HTR-8/SVneo (cell line): ENCODE measurements at places on chromosomes 16 and 17.

DNA sequence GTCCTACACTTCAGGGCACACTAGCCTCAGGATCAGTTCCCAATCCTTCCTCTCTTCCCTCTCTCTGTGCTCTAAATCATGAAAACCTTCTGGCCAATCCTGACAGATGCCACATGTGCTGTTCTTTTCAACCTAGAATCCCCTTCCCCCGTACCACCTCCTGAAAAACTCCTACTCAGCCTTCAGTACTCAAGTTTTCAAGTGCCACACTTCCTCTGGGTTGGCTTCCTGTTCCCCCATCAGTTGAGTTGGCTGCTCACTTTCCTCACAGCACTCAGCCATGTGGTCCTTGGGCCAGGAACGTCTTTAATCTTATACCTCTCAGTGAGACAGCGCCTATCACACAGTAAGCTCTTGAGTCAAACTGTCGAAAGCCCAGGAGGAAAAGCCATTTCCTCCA is 3.3 kb downstream of the ASPHD1 start:
- no peak for DNase-seq

- no peak for DNase-seq
Observed at GRCh38 chr17:30113213-30113612, 3.4 kb upstream of the NSRP1 start.

DNA sequence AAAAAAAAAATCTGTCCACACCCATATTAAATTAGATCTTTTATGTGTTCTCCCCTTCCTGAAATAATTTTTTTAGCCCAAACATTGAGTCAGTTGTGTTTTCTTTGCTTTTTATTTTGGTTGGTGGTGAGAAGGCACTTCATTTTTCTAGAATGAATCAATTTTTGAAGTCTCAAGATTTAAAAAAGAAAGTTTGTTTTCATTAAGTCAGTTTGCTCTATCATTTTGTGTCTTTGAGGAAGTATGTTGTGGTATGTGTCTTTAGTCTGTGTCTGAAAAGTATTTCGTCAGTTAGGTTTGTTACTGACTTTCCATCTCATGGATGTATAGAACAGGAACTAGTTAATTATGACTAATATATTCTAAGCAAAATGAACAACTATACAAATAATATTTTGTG is 3.8 kb downstream of the IGF2BP1 start:
- no peak for DNase-seq

- DNase-seq, result no peak
Observed at GRCh38 chr16:7716660-7717550, 384.3 kb downstream of the RBFOX1 start.

GRCh38 chr17:58532555-58532951 is 18.1 kb upstream of the MTMR4 start:
- no peak for DNase-seq

GRCh38 chr16:64865069-64865696 is 256.7 kb downstream of the CDH11 start:
- DNase-seq, result no peak

- no peak for DNase-seq
Observed at GRCh38 chr17:19313746-19314651, 48.5 kb downstream of the B9D1 start.

DNA sequence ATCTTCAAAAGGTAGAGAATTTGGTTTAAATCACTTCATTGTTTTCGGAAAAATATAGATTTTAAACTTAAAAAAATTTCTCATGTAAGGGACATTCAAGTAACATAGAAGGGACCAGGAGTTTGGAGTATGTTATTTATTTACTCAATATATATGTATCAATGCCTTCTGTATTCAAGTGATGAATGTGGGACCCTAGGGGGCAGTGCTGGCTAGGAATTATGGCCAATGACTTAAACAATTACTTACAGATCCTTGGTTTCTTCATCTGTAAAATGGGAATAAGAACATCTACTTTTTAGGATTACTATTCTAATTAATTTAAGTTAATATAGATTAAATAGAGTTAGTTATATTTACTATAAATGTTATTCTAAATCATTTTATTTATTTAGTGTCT is 886.3 kb upstream of the RBFOX1 start:
- DNase-seq, result no peak

DNA sequence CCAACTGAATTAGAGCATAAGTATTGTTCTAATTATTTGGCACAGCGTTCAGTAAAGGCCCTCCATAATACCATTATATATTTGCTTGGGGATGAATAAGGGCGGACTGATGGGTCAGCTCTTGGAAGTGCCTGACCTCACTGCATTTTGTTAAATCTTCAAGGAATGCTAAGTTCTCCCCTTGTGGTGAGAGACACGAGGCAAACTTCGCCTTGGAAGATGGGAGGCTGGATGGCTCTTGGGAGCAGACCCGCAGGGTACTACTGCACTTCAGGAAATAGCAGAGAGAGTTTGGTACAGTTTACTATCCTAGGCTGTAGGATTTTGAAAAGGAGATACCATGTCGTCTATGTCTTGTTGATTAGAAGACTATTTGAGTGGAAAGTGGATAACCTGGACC is 87.0 kb upstream of the RPRML start:
- no peak for DNase-seq

- peak; percentile 72 for DNase-seq
Observed at GRCh38 chr17:27533874-27534815, 77.9 kb downstream of the KSR1 start.

- DNase-seq, result no peak
Observed at GRCh38 chr16:85709766-85710585, 21.2 kb upstream of the GINS2 start.

GRCh38 chr17:31598399-31598782 is 206.9 kb downstream of the RAB11FIP4 start:
- DNase-seq, result no peak

GRCh38 chr16:64251742-64252141 is 870.1 kb downstream of the CDH11 start:
- no peak for DNase-seq

- DNase-seq, result no peak
Observed at GRCh38 chr17:51763058-51763457, 395.5 kb downstream of the CA10 start.

GRCh38 chr17:17783116-17783824 is 53.5 kb downstream of the SREBF1 start:
- no peak for DNase-seq

DNA sequence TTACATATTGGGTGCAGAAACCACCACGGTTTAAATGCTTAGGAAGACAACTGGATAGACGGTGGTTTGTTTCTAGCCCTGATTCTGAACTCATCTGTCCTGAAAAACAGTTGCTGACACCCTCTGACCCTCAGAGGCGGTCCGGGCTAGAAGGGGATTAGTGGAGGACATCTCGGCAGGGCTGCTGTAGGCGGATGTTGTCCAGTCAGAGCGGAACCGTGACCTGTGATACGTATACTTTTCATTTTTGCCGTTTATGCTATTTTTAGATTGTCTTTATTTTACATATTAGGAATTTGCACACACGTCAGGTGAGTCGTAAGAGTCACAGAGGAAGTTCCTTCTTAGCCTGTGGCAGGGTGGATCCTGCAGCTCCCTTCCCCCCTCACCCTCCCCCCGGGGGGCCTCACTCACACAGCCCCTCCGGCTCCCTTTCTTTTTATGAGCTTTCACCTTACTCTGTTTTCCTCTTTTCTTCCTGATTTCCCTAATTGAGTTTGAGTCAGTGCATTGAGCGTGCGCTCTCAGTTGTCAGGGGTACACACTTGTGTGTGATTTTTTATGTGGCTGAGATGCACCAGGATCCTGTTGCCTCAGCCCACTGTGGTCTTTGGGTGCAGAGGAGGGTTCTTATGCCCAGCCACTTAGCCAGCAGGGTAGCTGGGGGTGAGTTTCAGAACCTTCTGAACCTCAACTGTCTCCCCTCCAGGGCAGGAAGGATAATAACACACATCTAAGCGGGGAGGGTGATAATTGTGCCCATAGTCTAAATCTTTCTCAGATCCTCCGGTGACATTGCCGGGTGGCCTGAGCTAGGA is 211.1 kb upstream of the CHMP6 start:
- DNase-seq, result no peak

- DNase-seq, result peak; percentile 81
Observed at GRCh38 chr17:81601525-81602120, 35.3 kb downstream of the NPLOC4 start.

- DNase-seq, result no peak
Observed at GRCh38 chr16:55488306-55488705, 9.3 kb downstream of the MMP2 start.

DNA sequence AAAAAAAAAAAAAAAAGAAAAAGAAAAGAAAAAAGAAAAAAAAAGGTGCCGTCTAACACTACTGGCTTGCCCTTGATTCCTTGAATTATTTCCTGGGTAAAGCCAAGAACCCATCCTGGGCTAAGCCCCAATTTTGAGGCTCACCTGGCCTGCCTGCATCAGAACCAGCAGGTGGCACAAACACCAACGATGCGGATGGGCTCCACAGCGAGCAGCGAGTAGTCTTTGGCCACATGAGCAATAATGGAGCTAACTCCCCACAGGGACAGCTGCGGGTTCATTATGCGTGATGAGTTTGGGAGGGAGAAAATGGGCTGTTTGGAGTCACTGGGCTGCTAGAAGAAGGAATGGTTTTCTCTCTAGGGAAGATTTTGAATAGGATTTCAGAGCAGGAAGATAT is 91.1 kb downstream of the ASIC2 start:
- DNase-seq, result no peak

DNA sequence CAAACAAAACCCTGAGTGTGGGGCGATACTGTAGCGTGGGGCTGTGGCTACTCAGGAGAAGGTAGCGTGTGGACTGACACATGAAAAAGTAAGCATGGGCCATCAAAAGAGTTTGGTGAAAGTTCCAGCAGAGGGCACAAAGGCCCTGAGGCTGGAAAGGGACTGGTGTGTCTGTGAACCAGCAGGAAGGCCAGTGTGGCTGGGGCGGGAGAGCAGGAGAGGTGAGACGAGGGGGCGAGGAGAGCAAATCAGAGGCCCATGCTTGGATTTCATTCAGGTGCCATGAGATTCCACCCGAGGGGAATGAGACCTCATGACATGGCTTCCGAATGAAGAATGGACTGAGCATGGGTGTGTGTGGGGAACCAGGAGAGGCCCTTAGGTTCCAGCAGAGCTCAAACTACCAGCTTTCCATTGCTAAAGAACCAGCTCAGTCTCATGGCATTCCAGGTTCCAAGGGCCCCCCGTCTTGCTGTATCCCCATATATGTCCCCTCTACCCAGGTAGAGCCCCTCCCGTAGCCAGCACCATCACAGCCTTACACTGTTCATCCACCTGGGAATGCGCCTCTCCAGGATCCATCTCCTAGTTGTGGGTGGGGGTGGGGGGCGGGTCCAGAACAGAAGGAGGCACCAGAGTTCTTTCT is 31.1 kb downstream of the TRPV2 start:
- DNase-seq, result no peak

- no peak for DNase-seq
Observed at GRCh38 chr17:31869031-31869430, 10.0 kb upstream of the COPRS start.

- DNase-seq, result no peak
Observed at GRCh38 chr17:7717756-7718350, 309 bp downstream of the DNAH2 start.

DNA sequence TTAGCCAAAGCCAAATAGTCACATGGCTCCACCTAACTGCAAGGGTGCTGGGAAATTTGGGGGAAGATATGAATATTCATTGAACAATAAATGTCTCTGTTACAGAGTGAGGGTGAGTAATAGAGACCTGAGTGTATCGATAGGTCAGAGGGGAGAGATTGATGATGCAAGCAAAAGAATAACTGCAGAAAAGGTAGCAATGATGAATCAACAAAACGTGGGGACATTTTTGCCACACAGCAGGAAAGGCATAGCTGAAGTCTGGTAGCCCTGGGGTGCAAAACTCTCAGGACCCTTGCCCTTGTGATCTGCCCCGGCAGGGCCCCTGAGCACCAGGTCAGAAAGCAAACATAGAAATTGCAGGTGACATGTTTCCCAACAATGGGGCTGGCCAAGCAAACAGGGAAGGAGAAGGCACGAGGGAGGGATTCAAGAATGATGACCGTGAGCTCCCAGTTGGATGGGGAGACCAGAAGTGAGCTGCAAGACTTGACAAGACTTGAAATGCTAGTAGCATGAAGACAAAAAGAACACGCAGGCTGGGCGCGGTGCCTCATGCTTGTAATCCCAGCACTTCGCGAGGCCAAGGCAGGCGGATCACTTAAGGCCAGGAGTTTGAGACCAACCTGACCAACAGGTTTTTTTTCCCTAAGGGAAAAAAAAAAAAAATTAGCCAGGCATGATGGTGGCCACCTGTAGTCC is 12.7 kb upstream of the HERPUD1 start:
- no peak for DNase-seq

DNA sequence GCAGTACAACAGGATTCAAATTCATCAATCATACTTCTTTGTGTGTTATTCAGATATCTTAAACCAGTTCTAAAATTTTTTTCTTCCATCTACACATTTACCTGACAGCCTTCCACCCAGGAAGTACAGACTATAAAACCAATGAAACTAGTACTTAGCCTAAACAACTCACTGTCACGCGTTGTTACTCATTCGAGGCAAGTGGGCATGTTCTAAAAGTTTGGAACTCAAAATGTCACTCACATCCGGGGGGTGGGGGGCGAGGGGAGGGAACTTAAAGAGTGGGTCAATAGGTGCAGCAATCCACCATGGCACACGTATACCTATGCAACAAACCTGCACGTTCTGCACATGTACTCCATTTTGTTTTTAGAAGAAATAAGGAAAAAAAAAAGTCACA is 90.4 kb upstream of the PLEKHM1 start:
- no peak for DNase-seq

DNA sequence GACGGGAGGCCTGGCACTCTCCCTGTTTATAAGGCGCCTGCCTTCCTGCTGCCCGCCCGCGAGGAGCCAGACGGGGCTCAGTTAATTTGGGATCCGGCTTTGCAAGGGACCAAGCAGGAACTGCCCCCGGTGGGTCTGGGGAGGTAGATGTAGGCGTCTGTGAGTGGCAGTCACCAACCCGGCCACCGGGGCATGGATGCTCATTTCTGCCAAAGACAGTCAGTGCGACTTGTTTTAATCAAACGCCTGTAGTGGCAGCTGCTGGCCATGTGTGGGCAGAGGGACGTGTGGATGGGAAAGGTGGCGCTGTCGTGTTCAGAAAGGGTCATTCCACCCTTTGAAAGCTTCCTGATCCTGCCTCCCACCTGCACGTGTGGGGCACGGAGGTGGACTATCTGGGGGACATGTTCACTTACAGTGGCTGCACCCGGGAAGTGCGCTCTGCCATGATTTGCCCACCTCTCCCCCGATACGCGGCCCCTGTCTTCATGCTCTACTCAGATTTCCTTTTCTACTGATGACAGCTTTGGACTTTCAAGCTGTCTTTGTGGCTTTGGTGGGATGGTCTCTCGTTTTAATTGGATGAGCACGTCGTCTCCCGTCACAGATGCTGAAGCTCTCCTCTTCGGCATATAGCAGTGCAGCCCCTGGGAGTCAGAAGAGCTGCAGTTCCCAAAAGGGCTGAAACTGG is 60.3 kb upstream of the CIBAR2 start:
- DNase-seq, result peak; percentile 67

GRCh38 chr17:7241090-7241733 is 1.0 kb downstream of the GABARAP start:
- no peak for DNase-seq

GRCh38 chr16:29816694-29817441 is 916 bp downstream of the PAGR1 start:
- peak; percentile 47 for DNase-seq

- DNase-seq, result no peak
Observed at GRCh38 chr16:78170494-78170933, 71.1 kb downstream of the WWOX start.

GRCh38 chr16:8720080-8720966 is 45.9 kb downstream of the ABAT start:
- no peak for DNase-seq

- DNase-seq, result peak; percentile 69
Observed at GRCh38 chr16:84266451-84266850, 26.6 kb upstream of the KCNG4 start.

GRCh38 chr17:74515941-74516340 is 15.3 kb downstream of the CD300LB start:
- no peak for DNase-seq
